ENCODE measurements at places on chromosomes 6 and 20.

GRCh38 chr20:49865559-49865958 is 49.8 kb downstream of the SPATA2 start:
- DNase-seq = peak; percentile 33

DNA sequence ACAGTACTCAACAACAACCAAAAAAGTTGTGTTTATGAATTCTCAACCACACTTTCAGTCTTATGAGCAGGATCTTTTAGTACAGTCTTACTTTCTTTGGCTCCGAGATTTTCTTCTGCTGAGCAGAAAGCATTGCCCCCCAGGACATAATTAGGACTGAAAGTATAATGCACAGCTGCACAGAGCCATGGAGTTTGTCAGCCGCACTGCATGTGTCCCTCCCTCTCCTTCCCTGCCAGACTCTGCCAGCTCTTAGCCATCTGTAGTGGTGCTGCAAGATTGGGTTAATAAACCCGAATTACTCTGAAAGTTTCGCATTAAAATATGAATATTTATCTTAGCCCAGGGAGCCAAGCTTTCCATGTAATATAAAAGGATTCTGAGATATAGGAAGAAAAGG is 179.6 kb upstream of the PTCHD4 start:
- no peak for DNase-seq

DNA sequence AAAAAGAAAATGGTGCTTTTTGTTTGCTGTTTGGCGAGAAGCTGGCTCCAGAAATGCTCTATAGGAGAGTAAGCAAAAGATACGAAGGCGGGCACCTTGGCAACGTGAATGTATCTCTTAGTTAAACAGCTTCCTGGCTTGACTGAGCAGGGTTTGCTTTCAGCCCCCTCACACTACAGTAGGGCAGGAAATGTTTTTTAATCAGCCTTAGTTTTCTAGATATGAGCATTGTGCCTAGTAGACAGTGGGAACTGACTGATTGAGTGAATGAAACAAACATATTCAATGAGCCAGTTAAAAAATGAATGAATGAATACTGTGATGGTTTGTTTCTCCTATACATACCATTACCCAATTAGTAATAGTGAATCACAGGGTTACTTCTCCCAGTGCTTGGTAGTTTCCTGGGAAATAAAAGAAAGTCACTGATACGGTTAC is 19.9 kb downstream of the CAP2 start:
- DNase-seq = peak; percentile 34

DNA sequence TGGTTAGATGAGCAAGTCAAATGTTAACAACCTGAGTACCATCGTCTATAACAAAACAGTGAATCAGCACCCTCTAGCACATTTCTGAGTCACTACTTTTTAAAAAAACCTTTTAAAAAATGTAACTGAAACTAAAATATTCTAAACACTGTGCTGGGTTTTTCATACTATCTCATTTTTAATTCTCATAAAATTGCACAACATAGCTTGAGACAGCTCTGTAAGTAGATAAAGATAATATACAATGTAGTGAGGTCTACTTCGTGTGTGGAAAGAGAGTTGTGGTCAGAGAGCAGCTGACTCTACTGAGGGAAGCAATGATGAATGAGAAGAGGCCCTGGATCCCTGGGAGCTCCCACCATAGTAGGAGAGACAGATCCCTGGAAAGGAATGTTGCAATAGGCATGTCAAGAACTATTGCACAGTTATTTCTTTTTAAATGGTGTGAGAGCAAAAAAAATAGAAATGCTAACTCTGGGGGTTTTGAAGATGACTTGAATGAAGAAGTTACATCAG is 13.6 kb upstream of the CALHM6 start:
- peak; percentile 48 for DNase-seq

GRCh38 chr6:4084444-4085331 is 5.8 kb upstream of the FAM217A start:
- DNase-seq = no peak
